ENCODE measurements at places on chromosomes 4 and X.

GRCh38 chr4:169724260-169724659 is 33.5 kb downstream of the HPF1 start:
- no peak for DNase-seq

DNA sequence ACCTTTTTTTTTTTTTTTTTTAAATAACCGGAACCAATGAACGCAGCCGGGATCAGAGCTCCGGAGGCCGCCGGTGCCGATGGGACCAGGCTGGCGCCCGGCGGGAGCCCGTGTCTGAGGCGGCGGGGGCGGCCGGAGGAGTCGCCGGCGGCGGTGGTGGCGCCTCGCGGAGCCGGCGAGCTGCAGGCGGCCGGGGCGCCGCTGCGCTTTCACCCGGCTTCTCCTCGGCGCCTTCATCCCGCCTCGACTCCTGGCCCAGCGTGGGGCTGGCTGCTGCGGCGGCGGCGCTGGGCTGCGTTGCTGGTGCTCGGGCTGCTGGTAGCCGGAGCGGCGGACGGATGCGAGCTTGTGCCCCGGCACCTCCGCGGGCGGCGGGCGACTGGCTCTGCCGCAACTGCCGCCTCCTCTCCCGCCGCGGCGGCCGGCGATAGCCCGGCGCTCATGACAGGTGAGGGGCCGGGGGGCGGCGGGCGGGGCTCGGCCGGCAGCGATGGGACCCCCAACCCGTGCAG is 337 bp downstream of the STIM2 start:
- peak; percentile 52 for DNase-seq

DNA sequence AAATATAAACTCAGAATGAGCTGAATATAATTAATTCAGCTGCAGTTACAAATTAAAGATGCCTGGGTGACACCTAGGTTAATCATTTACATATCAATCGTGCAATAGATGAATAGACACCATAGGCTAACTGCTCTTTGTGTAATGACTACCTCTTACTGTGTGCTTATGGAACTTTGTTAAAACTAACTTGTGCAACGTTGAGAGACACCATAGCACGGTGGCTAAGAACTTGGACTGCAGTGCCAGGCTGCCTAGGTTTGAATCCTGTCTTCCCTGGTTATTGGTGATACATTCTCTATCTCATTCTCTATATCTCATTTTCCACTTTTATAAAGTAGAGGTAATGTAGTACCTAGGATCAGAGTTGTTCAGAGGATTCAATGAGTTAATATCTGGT is 46.9 kb downstream of the SMAD1 start:
- DNase-seq = no peak

DNA sequence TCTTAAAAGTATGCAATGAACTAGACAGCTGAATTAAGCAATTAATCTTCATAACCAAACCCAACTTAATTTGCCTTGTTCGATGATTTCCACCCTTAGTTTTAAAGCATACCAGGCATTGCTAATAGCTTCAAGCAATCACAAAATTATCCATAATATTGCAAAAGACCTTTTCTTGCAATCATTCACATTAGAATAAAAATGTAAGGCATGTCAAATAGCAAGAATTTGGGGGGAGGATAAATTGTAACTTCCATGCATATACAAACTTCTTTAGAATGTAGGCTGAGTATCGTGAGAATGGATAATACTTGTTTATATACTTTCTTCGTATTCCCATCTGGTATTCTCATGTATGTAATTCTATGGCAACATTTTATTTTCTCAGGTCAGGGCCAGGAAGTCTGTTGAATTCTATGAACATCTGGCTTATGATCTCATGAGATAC is 28.7 kb upstream of the BMP2K start:
- no peak for DNase-seq

DNA sequence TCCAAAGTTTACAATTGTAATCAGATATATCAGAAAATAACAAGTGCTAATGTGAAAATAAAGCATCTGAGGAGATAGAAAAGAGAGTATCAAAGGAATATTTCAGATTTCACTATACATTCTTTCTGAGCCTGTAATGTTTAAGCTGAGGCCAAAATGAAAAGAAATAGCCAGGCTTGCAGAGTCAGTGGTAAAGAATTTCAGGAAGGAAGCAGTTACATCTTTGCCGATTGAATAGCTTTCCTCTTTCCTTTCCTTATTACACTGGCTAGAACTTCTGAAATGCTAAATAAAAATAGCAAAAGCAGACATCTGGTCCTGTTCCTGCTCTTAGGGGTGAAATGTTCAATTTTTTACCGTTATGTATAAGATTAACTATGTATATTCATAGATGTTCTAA is 1441.6 kb upstream of the PCDH7 start:
- no peak for DNase-seq

DNA sequence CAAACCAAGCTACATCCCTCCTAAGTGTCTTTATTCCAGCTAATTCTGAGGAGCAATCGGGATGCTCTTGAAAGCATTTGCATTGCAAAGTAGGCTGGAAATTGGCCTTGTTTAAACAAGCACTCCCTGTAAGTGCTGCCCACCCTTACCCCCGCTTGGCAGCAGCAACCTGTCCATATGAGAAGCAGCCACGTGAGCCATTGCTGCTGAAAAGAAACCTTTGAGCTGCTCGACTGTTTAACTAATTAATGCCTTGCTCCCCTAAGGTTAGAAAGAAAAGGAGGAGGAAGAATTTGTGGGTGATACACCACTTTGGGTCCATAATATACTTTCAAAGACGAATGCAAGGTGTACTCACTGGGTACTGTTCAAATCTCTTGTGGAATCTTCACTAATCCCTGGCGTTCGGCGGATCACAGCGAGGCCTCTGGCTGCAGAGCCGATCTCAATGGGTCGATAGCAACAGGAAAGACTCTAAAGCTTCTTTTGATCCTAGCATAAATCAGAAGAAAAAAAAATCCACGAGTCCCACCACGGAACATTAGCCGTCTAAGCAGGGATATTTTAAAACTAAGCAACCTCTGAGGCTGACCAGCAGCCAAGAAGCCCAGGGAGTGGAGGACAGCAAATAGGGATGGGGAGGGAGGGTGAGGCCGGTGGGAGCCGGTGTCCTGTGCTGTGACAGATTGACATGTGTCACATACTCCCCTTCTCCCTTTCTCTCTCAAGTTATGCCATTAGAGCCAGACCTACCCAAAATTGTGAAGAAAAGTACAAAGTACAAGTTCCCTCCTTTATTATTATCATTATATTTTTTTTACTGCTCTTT is 37.2 kb upstream of the MGST2 start:
- no peak for DNase-seq

Data from CD4-positive, alpha-beta T cell treated with Interferon gamma for 1 hour (primary cell).